Effector CD4-positive, alpha-beta T cell (primary cell): ENCODE measurements at places on chromosomes 13 and 19.
A peak's percentile ranks its signal among the peaks of the same experiment; 100 is the strongest.

DNA sequence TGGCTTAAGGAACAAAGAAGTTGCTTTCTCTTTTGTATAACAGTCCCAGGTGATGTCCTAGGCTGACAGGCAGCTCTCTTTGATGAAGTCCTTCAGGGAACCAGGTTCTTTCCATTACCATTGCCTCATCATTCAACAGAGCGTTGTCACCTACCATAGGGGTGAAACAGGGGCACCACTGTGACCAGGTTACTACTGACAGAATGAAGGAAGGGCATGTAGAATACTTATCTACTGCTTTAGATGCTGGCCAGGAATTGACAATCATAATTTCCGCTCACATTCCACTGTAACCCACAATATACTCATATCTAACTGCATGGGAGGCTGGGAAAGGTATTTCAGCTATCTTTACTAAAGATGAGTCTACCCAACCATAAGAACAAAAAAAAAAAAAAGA is 148.0 kb upstream of the FNDC3A start:
- no peak for DNase-seq

DNA sequence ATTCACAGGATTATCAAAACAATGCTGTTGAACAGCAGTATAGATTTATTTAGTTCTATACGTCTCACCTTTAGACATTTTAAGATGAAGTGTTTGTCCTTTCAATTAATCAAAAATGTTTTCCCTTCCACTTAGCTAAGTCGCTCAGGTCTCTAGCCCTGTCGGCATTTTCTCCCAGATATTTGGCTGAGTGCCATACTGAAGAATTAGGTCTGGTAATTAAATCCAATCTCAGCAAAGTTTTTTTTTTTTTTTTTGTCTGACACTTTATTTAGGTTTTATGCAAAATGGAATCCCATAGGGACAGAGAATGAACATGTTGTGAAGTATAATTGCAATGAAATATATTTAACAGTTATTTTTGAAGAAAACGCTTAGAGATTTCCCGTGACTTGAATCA is 44.1 kb downstream of the RFC3 start:
- DNase-seq: no peak

GRCh38 chr13:22690756-22691155 is 490.0 kb upstream of the SGCG start:
- DNase-seq: no peak

- DNase-seq: no peak
Observed at GRCh38 chr13:111143865-111144540, 28.9 kb downstream of the ARHGEF7 start.

- no peak for DNase-seq
Observed at GRCh38 chr13:68748038-68748437, 1359.6 kb upstream of the ATXN8OS start.

DNA sequence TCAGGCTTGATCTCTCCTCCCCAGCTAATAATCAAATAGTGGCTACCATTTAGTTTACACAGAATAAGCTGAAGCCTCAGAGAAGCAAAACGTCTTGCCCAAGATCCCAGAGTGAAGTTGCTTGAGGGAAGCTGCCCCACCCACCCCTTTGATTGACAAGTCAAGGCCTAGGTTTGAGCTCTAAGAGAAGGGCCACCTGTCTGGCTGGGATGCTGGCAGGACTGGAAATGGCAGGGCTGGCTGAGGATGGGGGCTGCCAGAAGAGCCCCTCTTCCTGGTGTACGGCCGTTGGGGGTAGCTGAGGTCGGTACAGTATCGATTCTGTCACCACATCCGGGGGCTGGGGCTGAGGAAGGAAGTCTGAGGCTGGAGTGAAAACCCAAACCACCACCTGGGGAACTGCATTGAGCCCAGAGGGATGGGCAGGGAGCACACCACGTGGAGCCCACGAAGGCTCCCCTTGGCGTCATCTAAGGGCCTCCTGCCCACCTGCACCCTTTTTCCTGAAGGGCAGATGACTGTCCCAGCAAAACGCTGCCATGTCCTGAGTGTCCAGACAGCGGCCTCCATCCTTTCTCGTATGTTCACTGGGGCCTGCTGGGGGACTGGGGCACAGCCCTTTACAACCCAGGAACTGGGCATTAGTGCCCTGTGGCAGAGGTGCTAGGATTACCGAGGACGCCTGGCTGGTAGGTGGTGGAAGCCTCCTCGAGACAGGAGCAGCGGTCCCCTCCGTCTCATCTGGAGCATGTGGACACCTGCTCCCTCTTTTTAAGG is 1.4 kb upstream of the PRKD2 start:
- DNase-seq: peak; percentile 48

DNA sequence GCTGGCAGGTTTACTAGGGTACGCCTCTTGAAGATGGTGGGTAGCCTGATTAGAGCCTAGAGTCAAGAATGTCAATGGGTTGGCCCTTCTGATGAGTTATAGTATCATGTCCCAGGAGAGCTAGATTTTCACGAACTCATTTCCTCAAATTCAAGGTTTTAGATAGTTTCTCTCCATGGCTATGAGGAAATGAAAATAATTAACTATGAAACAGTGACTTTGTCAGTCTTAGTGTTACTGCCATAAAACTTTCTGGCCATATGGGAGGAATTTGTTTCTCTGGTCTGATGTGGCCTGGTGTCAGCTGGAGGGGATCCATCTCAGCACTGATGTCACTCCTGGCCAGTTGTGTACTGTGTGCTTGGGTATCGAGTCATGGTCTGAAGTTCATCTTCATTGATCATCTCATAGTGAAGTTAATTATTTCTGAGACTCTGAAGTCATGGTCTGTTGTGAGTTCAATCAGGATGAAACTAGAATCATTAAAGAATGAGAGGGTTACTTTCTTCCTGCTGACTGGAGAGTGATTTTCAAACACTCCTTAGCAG is 49.4 kb upstream of the TNFSF11 start:
- DNase-seq: no peak

GRCh38 chr19:58311345-58311865 is 6.2 kb downstream of the ERVK3-1 start:
- no peak for DNase-seq
